Activated naive CD4-positive, alpha-beta T cell treated with anti-CD3 and anti-CD28 coated beads, Interleukin-2, amount 10 ng/mL, durations not matched to agents 5 hours and 36 hours (primary cell): ENCODE measurements at places on chromosomes 1 and 21. TPM values are rescaled to one million over a fixed set of nuclear protein-coding genes. Genes with fewer than 3 reads are reported as not detected.

DENND2C gene
- 0.31 TPM for total RNA-seq

HRNR gene
- total RNA-seq: not detected

ZFYVE9 gene
- total RNA-seq: 2.9 TPM

LIN28A gene
- not detected for total RNA-seq

CCDC181 gene
- not detected for total RNA-seq

PPP1R8 gene
- total RNA-seq: 47.4 TPM

NLRP3 gene
- total RNA-seq: 4.1 TPM

OLFML3 gene
- total RNA-seq: 0.35 TPM

SLX9 gene
- 39.5 TPM for total RNA-seq

TRIM67 gene
- total RNA-seq: not detected

KRTAP13-2 gene
- not detected for total RNA-seq

LCE3D gene
- not detected for total RNA-seq

LAX1 gene
- total RNA-seq: 17.4 TPM

KRTAP6-1 gene
- not detected for total RNA-seq
